HT1080 (cell line): ENCODE measurements at places on chromosomes 7 and 10. TPM values are rescaled to one million over a fixed set of nuclear protein-coding genes. Genes with fewer than 3 reads are reported as not detected.

Gene CHPF2
- total RNA-seq: 40.0 and 46.1 TPM in 2 replicates

Gene PNLIPRP2
- total RNA-seq: not detected in 2 replicates

Gene C10orf105
- not detected in 2 replicates for total RNA-seq

Gene TBXAS1
- 13.0 and 13.5 TPM in 2 replicates for total RNA-seq

Gene TAF5
- total RNA-seq: 13.5 and 15.7 TPM in 2 replicates

Gene ZNF467
- 1.7 and 2.4 TPM in 2 replicates for total RNA-seq

Gene PAPOLB
- not detected in 2 replicates for total RNA-seq

Gene ADAP1
- 1.6 and 2.3 TPM in 2 replicates for total RNA-seq

Gene GJD4
- total RNA-seq: not detected in 2 replicates

Gene HECTD2
- 3.8 and 7.1 TPM in 2 replicates for total RNA-seq

Gene SPDYE5
- not detected in 2 replicates for total RNA-seq

Gene HOXA3
- not detected in 2 replicates for total RNA-seq

Gene TMEM229A
- total RNA-seq: not detected in 2 replicates

Gene MOGAT3
- total RNA-seq: 0.21 TPM in 1 of 2 replicates, not detected in the other

Gene ANKRD2
- not detected in 2 replicates for total RNA-seq
